ENCODE measurements at places on chromosomes 3 and 15.

DNA sequence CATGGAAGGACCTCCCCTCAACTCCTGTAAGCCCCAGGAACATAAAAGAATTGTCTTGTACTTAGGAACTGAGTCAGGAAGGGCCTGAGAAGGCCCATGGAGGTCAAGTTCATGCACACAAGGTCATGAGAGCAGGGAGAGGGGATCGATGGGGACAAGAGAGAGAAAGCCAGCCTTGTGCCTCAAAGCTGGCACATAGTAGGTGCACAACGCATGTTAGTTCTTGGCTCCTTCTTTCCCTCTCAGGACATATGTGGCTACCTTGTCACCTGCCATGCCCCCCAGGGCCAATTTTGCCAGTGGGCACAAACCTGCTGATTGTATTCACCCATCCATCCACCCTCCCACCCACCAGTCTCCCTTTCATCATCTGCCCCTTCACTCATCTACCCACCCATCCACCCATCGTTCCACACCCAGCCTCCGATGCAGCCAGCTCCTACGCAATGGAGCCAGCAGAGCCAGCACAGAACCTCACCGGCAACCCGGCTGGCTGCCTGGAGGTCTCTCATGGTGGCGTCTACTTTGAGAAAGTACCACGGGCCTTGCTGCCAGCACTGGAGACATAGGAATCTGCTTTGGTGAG lies 52.4 kb upstream of the INSYN1 start:
- no peak for DNase-seq

- no peak for DNase-seq
Observed at GRCh38 chr3:64741341-64741740, 53.5 kb upstream of the ADAMTS9 start.

GRCh38 chr3:159252274-159252673 lies 450.4 kb downstream of the MFSD1 start:
- DNase-seq: no peak

DNA sequence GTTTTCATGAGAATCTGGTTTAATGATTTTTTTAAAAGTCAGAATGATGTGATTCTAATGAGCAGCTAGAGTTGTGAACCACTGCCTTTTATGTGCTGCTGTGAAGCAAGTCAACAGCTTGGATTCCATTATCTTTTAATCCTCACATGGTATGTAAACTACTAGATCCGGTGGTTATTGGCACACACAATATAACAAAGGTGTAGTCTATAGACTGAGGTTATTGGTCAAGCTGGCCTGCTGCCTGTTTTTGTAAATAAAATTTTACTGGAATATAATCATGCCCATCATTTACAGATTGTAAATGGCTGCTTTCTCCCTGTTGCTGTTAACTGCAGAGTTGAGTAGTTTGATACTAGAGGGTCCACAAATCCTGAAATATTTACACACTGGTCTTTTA lies 103.1 kb downstream of the OTOL1 start:
- DNase-seq: no peak

DNA sequence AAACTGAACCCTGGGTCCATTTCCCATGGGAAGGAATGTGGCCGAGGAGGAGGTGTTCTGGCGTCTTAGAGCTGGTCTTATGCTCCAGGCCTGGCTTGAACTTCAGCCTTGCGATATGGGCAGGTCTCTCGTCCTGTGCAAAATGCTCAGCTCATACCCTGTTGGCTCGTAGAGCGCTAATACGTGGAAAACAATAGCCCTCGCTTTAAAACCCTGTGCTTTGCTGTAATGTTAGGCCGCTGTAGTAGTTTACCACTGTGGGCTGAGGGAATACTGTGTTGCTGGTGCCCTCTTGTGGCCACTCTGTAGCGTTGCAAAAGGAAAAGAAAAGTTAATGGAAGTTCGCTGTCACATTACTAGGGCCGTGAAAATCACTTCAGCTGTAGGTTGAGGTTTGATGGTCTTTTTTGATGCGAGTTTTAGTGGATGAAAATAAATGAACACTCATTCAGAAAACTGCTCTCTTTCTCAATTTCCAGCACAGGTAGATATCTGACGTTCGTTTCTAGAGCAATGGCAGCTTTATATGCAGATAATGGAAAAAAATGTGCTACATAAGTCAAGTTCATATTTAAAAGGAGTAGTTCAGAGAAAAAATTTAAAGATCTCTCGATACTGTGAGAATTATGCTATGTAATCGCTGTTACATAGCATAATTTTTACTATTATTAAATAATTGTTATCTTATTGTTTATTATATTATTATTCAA lies 92.9 kb downstream of the MCTP2 start:
- DNase-seq: peak; percentile 19

- DNase-seq: no peak
Observed at GRCh38 chr15:38559131-38559530, 5.5 kb downstream of the RASGRP1 start.

DNA sequence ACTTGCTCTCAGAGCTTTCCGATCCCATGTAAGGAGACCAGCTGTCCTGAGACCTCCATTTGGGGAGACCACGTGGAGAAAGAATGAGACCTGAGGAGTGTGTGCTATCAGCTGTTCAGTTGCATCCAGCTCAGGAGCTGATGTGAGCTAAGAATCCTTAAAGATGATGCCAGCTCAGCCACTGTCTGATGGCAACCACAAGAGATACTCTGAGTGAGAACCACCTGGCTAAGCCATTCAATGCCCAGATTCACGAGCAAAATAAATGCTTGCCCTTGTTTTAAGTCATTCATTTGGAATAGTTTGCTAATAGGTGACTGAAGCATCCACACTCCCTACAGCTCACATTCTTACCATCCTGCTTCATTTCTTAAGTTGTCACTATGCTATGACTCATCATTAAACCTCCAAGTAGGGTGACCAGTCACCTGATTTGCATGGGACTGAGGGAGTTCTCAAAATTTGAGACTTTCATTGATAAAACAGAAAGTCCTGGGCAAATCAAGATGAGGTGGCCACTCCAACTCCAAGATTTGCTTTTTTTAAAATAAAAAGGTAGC lies 56.4 kb downstream of the SPTSSB start:
- DNase-seq: no peak

DNA sequence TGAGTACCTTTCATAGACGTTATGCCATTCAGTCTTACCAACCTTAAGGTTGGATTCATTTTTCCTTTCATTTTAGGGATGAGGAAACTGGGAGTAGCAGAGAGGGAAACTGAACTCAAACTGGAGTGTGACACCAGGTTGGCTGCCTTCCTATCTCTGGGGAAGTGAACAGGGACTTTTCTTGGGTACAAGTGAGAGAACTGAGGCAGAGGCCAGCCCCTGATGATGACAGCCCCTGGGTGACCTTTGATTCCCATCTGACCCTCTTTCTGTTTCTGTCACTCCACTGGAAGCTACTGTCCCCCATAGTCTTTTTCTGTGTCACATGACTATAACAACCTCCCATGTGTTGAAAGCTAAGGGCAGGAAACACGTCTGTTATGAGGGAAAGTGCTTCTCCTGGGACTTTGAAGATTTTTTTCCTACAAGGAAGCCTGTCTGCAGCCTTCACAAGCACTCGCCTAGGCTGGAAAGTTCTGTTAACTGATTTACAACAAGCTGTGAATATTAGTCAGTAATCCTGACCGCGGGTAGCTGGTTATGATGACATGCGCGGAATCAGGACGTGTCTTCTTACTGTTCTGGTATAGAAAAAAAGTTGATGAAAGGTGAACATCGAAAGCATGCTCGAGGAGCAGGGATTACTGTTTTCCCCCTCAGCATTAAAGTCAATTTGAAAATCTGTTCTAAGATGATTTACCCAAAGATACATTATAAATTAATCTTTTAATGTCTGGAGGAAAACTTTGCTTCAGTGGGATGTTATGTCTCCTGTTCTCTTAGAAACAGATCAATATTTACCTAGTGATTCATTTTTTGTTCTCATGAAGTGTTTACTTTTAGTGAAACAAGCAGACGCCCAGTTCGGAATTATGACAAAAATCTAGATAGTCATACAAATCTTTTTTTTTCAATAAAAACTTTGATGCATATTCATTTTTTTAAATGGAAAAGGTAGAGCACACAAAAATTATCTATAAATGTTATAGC lies 31.5 kb downstream of the ABHD2 start:
- no peak for DNase-seq

- DNase-seq: no peak
Observed at GRCh38 chr3:11099306-11099705, 55.0 kb upstream of the HRH1 start.

DNA sequence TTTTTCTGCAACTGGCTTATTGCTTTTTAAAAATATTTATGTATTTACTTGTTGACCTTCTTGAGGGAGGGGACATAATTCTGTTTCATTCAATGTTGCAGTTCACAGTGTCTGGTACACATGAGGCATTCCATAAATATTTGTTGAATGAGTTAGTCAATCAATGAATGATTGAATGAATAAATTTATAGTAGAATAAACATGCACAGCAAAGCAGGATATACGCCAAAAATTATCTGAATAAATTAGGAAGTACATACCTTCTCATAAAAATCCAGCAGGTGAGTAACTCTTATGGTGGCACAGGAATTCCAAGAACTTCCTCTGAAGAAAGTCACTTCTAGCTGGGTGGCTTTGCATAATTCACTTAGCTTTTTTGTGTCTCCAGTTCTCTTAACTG lies 469.4 kb upstream of the ATP11B start:
- DNase-seq: no peak

- no peak for DNase-seq
Observed at GRCh38 chr15:38781196-38781595, 216.6 kb upstream of the RASGRP1 start.

DNA sequence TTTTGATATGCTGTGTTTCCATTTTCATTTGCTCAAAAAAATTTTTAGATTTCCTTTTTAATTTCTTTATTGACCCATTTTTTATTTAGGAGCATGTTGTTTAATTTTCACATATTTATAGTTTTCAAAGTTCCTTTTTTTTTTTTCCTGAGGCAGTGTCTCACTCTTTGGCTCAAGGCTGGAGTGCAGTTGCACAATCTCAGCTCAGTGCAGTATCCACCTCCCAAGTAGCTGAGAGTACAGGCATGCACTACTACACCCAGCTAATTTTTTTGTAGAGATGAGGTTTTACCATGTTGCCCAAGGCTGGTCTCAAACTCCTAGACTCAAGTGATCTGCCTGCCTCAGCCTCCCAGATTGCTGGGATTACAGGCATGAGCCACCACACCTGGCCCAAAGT lies 36.2 kb downstream of the PFN2 start:
- no peak for DNase-seq

- DNase-seq: no peak
Observed at GRCh38 chr3:88616413-88616812, 466.7 kb downstream of the C3orf38 start.

DNA sequence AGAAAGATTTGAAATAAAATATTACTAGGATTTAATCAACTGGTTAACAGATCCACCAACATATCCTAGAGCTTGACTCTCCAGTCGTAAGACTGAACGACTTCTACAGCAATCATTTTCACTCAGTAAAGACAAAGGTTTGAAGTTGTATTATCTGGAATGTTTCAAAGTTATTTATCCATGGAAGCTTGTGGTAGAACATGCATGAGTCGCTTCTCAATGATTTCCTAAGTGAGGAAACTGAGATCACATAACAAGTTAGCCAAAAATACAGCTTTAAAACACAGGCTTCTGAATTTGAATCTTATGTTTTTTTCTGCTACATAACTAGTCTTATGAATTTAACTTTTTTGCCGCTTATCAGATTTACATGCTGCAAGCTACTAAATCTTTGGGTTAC lies 241.8 kb downstream of the FOXP1 start:
- DNase-seq: no peak

GRCh38 chr15:25325187-25325586 lies 113.6 kb downstream of the UBE3A start:
- no peak for DNase-seq

- no peak for DNase-seq
Observed at GRCh38 chr15:56866803-56867202, 51.6 kb upstream of the TCF12 start.

- no peak for DNase-seq
Observed at GRCh38 chr3:188278717-188279324, 124.9 kb downstream of the LPP start.

DNA sequence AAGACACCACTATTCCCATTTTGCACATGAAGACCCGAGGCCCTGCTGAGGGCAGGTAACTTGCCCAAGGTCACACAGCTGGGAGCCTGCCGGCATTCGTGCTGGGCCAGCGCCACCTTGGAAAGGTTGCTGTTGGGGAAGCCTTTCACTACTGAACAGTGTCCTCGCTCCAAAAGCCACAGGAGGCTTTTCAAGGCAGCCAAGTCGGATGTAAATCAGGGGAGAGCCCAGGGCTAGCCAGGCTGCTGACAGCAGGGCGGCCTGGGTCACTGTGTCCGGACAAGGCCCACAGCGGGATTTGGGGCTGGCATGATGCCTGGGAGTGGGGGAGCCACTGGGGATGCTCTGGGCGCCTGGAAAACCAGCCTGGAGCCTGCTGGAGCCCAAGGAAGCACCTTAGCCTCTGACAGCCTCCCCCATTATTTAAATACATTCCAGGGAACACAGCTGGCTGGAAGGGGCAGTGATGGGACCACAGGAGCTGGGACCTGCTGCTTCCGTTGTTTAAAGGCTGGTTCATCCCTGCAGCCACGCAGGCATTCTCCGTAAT lies 10.5 kb downstream of the SLC6A6 start:
- peak; percentile 75 for DNase-seq

DNA sequence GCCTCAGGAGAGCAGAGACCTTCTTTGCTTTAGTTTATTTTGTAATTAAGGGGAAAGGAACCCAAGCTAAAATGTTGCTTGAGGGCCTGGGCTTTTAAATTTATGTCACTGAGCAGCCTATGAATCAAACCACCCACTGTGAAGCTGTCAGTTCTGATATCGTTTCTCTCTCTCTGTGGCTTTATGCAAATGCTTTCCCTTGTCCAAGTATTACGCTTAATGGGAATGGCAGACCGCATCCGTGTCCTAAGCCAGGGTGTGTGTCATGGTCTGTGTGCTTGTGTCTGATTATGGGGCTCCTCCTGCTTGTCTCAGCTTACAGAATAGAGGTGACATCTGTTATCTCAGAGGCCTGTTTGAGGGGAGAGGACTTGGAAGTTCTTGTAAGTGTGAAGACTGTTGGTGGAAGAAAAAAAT lies 82.4 kb downstream of the EBLN2 start:
- no peak for DNase-seq

DNA sequence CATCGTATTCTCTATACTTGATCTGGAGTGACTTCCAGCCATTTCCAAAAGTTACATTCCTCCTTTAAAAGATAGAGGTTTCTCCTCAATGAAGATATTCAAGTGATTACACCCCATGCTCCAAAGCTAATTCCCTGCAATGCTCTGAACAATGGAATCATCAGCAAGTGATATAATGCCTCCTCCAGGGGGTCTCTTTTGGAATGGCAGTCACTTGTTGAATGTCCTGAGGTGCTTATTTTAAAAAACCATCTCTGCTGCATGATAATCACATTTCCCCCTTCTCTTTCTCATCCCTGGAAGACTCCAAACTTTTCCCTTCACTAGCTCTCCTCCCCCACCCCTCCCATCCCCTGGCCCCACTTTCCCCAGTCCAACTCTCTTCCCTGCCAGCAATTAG lies 2.6 kb downstream of the LHFPL4 start:
- no peak for DNase-seq
